Astrocyte of the hippocampus (primary cell): ENCODE measurements at places on chromosomes 2 and 18.

- peak; percentile 99 for DNase-seq
Observed at GRCh38 chr2:203238704-203239526, at the start of gene CYP20A1. Gene CYP20A1 (plus strand): TSS chr2:203239018. CDS start chr2:203239063, 45 bp downstream.

- DNase-seq = no peak
Observed at GRCh38 chr18:39225373-39225772, 1659.8 kb upstream of the CELF4 start.

DNA sequence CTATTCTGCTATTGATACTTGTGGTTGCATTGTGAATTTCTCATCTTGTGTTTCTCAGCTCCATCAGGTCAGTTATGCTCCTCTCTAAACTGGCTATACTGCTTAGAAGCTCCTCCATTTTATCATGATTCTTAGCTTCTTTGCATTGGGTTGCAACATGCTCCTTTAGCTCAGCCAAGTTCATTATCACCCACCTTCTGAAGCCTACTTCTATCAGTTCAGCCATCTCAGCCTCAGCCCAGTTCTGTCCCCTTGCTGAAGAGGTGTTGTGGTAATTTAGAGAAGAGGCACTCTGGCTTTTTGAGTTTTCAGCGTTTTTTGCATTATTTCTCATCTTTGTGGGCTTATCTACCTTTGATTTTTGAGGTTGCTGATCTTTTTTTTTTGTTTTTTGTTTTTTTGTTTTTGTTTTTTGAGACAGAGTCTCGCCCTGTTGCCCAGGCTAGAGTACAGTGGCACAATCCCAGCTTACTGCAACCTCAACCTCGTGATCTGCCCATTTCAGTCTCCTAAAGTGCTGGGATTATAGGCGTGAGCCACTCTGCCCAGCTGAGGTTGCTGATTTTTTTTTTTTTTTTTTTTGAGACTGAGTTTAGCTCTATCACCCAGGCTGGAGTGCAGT is 36.0 kb downstream of the ANKRD12 start:
- DNase-seq = no peak

- no peak for DNase-seq
Observed at GRCh38 chr2:179201869-179202268, 62.8 kb downstream of the SESTD1 start.

DNA sequence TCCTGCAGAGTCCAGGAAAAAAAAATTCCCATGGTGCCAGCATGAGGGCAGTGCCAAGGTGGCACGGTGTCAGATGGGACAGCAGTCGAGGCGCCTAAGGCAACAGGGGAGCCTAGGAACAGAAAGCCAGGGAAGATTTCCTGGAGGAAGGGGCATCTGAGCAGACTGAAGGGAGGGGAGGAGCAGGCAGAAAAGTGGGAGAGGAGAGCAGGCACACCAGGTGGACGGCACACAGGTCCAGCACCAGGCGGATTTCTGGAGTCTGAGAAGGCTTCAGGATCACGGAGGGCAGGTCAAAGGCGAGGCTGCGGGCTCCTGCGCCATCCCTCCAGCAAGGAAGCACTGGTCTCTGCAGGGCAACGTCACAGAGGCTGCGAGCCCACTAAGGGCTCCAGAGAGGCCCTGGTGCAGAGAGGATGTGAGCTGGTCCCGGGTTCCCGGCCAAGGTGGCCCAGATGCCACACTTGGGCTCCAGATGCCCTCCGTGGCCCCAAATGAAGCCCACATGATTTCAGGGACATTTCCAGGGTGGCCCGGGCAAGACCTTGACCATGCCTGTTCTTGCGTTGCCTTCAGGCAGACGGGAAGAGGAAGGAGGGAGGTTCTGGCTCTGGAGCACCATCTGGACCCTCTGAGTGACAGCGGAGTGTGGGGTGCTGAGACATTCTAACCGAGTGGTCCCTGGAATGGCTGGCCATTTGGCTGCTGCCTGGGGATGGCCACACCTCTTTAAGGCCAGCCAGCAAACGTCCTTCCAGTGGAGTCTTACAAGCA is 4.1 kb downstream of the HS6ST1 start:
- DNase-seq = peak; percentile 2

GRCh38 chr2:162591403-162592083 is 247.0 kb downstream of the KCNH7 start:
- peak; percentile 40 for DNase-seq

- DNase-seq = no peak
Observed at GRCh38 chr2:26668856-26669750, 23.4 kb upstream of the KCNK3 start.

GRCh38 chr2:167275046-167275445 is 386.8 kb downstream of the XIRP2 start:
- DNase-seq = no peak

DNA sequence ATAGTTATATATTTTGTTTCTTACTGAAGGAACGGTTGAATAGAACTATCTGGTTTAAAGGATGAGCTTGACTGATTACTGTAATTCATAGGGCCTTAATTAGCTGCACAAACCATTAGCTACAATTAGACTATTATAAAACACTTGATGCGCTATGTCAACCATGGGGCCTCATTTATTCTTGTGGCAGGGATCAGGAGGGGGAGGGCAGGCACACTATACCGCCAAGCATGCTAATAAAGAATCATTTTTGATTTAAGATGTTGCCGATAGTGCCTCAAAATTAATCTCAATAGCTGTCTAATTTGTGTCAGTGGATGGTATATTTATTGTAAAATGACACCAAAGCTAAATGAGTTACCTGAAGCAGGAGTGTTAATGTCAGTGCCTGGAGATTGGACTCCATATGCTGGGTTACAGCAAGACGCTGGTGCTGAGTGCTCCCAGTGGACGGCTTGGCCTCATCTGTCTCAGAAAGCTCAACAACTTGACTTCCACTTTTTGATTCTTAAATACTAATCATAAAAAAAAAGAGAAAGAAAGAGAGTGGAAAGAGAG is 1007.0 kb upstream of the CELF4 start:
- DNase-seq = no peak

- DNase-seq = no peak
Observed at GRCh38 chr2:195498176-195498575, 158.8 kb upstream of the SLC39A10 start.

DNA sequence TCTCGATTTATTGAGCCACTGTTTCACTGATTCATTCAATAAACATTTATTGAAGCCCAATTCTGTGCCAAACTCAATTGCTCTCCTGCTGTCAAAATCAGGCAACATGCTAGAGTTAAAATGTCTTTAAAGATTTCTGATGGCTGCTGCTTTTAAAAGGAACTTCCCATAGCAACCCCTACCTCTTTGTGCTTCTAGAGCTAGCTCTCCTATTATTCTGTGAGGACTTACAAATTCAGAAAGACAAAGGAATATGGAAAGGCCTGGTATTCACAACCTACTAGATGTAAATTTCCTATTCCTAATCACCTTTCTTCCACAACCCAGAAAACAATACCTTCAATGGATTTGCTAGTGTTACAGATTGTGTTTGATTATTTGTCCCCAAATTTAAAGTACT is 395.5 kb downstream of the NRXN1 start:
- DNase-seq = no peak

DNA sequence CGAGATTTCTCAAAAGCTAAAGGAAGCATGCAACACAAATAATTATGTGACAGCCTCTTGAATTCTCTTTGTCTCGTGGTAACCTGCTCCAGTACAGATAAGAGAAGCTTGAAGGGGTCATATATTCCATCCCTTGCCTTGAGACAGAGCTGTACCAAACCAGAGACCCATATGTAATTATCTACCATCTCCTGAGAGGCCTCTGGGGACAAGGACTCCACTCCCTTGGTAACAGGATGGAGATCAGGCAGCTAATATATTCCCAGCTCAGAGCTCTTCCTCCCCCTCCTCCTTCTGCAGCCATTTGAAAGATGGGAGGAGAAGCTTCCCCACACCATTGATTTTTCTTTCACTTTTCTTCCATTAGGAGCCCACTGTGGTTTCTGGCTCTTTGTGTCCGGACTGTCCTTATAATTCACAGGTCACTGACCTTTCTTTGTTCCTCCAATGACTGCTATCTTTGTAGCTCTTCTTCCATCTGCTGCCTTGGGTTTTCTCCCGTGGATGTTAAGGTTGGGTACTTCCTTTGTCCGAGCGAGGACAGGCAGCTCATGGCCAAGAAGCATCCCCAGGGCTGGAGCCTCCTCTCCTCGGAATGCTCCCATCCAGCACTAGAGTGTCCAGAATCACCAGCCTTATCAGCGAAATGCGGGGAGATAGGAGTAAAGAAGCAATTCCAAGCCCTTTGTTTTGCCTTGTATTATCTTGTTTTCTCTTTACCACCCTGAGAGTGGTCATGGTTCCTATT is 72.6 kb upstream of the STPG4 start:
- DNase-seq = no peak

- DNase-seq = no peak
Observed at GRCh38 chr2:60764736-60765534, 8.9 kb downstream of the PAPOLG start.

GRCh38 chr2:131580187-131580586 is 52.5 kb downstream of the CCDC74A start:
- DNase-seq = no peak

GRCh38 chr2:172712251-172712650 is 23.4 kb upstream of the RAPGEF4 start:
- no peak for DNase-seq

GRCh38 chr2:45993476-45993991 is 303.7 kb upstream of the EPAS1 start:
- peak; percentile 87 for DNase-seq

GRCh38 chr2:226403369-226403768 is 396.3 kb downstream of the IRS1 start:
- DNase-seq = peak; percentile 32

GRCh38 chr2:85257359-85257969 is 70.3 kb downstream of the TGOLN2 start:
- DNase-seq = peak; percentile 41

DNA sequence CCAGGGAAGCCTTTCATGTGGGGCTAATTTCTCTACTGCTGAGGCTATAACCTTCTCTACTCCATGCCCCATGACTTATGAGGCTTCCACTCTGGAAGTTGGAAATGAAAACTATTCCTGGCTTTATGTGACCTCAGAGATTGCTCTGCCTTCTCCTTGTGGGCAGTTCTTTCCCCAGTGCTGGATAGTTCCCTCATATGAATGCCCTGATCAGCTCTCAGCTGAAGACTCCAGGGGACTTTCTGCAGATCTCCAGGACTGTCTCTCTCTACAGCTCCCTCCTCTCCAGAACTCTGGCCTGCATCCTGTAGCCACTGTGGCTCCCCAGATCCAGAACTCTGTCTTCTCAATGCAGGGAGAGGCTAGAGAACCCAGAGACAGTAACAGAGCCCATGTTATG is 235.1 kb downstream of the SEPTIN10 start:
- no peak for DNase-seq

DNA sequence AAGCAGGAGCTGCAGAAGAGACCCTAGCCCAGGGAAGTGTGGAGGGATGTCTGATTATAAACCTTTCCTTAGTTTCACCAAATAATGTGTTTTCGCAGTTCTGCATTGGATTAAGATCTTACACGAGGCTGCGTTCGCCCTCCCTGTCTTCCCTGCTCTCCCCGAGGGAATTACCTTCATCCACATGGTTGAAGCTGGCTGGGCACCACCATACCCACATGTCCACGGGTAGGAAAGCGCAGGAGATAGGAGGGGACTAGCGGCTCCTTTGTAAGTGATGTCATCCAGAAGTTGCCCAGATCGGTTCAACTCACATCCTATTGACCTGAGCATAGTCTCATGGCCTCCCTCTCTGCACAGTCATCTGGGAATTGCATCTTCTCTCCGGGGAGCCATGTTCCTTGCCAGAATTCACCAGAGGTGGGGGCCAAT is 1.1 kb downstream of the TTL start:
- peak; percentile 69 for DNase-seq

GRCh38 chr2:71722286-71722685 is 268.9 kb downstream of the DYSF start:
- no peak for DNase-seq

GRCh38 chr2:30716123-30716900 is 90.9 kb downstream of the CAPN13 start:
- no peak for DNase-seq

DNA sequence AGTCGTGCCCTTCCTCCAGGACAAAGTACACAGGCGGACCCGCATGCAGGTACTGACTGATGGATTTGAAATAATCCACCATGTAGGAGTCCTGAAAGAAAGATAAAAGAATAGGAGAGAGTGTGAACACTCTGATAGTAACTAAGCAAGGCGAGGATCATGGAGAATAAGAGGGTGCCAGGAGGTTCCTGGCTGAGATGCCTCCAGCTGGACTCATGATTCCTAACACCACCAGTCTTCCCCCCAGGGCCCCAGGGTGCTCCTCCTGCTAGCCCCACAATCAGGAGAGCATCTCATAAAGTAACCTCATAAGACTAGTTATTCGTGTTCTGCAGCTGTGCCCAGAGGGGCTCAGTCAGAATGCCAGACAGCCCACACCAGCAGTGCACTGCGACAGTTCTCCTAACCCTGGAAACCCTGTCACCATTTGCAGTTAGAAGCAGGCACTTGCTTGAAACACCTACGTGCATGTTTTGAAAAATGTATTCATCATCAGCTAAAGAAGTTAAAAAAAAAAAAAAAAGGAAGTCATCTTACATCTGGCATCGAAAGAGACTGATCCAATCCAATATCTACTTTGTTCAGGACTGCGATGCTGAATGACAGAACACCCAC is 36.7 kb downstream of the RMC1 start:
- DNase-seq = no peak

GRCh38 chr2:80830891-80831290 is 526.3 kb upstream of the LRRTM1 start:
- DNase-seq = no peak

DNA sequence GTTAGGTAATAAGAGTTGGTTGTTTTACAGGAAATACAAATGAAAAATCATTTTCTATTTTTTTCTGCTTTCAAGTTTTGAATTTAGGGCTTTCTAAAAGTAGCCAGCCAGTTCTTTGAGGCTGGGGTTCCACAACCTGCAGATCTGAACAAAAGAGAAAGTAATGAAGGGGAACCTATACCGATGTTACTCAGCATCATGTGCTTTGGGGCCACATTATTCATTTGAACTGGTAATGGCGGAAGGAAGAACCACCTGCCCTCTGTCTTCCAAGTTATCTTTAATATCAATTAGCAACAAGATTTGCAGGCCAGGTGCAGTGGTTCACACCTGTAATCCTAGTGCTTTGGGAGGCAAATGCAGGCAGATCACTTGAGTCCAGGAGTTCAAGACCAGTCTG is 12.9 kb upstream of the MRO start:
- DNase-seq = no peak

DNA sequence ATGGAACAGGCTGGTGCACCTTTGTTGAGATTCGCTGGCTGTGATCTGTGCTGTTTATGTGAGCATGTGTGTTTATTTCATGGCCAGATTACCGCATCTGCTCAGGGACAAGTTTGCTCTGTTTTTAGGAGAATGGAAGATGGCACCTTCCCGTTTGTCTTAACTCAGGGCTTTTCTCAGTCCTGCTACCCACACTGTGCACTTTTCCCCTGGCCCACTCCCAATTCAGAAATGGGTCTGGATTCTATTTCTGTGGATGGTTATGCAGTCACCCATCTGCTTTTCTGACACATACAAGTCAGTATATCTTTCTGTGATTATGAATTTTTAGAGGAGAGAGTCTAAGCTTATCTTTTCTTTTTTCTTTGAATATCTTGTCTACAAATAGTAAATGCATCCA is 15.4 kb downstream of the MGAT5 start:
- DNase-seq = no peak

GRCh38 chr18:76538846-76539245 is 43.8 kb upstream of the ZNF516 start:
- no peak for DNase-seq

GRCh38 chr2:140621583-140622362 is 1509.0 kb downstream of the LRP1B start:
- no peak for DNase-seq

GRCh38 chr18:3793545-3793944 is 343.6 kb downstream of the TGIF1 start:
- no peak for DNase-seq
